ENCODE measurements at places on chromosomes 12 and 14.

- DNase-seq = no peak
Measured at GRCh38 chr12:40632171-40632570, 60.1 kb upstream of the CNTN1 start.

DNA sequence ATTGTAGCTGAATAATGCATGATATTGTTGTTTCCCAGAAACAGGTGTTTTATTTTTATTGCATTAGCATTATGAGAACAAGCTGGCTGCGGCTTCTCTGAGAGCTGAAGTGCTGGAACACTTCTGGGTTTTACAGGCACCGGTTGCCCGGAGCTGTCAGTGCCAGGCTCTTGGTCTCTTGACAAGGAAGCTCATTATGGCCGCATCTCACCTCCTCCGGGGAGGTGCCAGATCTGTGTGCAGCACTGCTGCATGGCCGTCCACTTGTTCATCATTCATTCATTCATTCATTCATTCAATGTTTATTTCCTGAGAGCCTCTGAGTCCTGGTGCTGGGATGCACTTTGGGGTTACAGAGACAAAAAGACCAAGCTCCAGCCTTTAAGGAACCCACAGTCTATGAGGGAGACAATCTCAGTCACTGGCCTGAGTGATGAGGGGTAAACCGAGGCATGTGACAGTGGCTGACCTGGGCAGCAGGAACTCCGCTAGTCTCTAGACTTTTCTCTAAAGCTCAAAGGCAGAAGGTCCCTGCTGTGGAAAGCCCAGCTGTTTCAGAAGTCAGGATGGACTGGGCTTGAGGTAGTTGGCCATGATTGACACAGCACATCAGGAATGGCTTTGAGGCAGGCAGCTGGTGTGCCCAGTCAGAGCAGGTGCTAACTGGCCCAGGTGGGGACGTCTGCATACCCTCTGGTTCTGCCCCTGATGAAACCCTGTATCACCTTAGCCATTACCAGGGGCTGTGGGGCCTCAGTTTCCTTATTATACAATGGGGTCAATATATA, 181.0 kb downstream of the ADGRD1 start:
- DNase-seq = no peak

- DNase-seq = no peak
Measured at GRCh38 chr12:52825961-52826360, 8.2 kb downstream of the KRT79 start.

DNA sequence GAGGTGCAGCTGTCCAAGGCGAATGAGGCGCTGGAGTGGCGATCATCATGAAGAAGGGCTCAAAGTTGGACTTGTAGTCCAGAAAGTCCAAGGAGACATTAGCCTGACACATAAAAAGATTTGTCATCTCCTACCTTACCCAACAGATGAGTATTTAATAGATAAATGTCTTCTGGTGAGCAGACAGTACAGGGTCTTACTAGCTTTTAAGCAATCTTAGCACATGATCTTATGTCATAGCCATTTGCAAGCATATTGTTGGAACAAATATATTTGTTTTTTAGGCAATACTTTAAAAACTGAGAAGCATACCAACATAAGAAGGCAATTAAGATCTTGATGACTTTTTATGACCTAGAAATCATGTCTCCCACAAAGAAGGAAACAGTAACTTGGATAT, 16.0 kb downstream of the GNS start:
- no peak for DNase-seq

DNA sequence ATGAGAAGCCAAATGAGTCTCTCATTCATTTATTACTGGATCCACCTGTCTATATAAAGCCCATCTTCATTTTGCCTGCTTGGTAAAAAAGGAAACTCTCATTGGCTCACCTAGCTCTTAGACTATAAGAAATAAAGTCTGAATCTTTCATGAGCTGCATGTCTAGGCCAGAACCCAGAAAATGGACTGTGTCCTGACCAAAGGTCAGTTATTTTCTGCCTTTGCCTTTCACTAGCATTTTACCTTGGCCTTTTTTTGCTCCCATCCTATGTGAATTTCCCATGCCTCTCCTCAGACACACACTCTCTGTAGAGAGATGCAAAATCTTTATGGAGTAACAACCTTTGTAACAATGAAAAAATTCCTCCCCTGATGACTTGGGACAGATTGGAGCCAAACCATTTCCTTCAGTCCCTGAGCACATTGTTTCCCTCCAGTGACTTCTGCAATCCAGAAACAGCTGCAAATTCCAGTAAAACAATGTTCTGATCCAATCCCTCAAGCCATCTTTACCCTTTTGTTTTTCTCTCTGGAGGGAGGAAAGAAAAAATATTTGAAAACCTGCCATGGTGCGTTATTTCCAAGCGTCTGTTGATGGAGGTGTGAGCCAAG, 33.6 kb upstream of the MAP3K9 start:
- no peak for DNase-seq

GRCh38 chr12:89373763-89374572, 21.7 kb upstream of the DUSP6 start:
- no peak for DNase-seq

DNA sequence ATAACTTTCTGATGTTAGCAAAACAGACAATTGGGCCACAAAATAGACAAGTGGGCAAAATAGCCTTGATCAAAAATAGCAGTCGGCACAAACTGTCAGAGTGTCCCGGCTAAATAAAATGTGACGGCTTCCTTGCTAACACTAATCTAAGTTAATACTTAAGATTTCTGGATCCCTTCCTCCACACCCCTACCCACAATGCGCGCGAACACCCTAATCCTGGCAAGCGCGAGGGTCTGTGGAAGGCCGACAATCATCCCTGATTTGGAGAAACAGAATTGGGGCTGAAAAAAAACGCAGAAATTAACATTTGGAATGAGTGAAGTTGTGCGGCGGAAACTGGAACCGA, 489 bp downstream of the CEP290 start:
- DNase-seq = no peak
